SHP77 treated with DMSO at 0.1 percent for 48 hours (cell line): ENCODE measurements at places on chromosomes 2 and 18.
A peak's percentile ranks its signal among the peaks of the same experiment; 100 is the strongest.

- no peak for DNase-seq
These were observed 702.2 kb upstream of the NRXN1 start for GRCh38 chr2:51734115-51734514.

- DNase-seq, result no peak
These were observed 87.3 kb downstream of the ACTR3 start for GRCh38 chr2:113977060-113977659.

GRCh38 chr2:73979021-73979420 is 5.7 kb upstream of the TET3 start:
- no peak for DNase-seq

DNA sequence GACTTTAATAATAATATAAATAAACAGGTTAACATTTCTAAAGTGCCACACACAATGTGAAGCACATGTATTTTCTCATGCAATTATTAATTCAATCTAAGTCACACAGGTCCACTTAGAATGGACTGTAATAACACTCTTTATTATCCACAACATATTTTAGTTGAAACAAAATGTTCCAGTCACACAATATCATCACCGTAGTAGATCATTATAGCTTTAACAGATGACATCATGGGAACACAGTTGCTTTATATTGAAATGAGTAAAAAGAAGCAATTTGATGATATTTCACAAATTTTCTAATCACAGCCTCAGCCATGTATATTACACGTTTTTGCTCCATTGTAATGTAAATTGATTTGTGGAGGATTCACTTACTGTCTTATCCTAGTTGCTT is 266.3 kb downstream of the MEIS1 start:
- DNase-seq, result no peak

DNA sequence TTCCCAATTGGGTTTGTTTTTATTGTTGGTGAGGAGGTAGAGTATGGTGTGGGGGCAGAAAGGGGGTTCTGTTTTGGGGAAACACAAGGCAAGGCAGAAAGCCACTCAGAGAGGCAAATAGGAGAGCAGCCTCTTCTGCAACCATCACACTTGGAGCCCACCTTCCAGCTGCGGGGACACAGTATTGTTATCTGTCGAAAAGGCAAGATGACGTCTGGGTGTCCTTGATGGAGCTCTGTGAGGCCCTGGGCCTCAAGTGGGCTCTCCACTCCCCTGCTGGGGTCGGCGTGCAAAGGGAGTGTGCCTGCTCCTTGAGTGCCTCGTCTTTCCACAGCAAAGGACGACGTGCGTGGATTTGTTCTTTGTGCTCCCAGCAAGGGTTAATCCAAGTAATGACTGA is 227.6 kb downstream of the ANAPC1 start:
- DNase-seq, result no peak

DNA sequence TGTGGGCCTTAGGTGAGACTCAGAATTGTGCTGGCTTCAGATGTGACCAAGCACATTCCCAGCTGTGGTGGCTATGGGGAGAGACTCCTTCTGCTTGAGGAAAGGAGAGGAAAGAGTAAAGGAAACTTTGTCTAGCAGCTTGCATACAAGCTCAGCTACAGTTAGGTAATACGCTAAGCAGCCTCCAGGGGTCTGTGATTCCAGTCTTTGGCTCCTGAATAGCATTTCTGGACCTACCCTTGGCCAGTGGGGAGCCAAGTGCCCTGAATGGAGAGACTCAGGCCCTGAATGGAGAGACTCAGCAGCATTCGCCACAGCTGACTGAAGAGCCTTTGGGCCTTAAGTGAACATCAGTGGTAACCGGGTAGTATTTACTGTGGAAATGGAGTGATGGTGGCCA is 227.4 kb upstream of the CDH7 start:
- no peak for DNase-seq

DNA sequence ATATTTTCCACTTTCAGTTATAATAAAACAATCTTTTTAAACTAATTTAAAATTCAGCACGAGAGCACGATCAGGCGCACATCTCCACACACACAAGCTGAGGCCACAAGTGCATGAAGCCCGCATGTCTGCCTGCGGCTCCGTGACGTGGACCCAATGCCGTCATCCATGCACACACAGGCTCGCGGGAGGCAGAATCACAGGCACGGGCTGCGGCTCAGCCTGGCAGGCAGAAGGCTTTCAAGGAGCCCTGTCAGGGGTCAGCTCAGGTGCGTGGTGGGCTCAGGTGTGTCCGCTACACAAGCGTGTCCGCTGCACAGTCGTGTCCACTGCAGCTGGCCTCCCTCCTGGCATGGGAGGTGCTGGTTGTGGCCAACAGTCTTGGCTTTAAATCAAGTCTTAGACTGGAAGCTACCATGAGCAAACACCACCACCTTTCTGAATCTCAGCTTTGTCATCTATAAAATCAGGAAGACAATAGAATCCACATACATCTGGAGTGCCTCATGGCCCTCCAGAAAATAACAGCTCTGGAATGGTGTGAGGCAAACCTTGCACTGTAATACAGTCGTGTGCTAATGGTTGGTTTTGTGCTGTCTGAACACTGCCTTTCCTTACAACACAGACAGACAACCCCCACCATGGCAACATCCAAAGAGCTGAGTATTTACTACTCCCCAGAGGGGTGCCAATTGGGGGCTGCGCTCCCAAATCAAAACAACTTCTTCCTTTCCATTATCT is 210.1 kb downstream of the NDUFA10 start:
- no peak for DNase-seq

GRCh38 chr2:64906853-64907536 is 82.2 kb upstream of the SLC1A4 start:
- DNase-seq, result no peak

GRCh38 chr2:229438430-229439159 is 167.5 kb upstream of the PID1 start:
- DNase-seq, result peak; percentile 52

DNA sequence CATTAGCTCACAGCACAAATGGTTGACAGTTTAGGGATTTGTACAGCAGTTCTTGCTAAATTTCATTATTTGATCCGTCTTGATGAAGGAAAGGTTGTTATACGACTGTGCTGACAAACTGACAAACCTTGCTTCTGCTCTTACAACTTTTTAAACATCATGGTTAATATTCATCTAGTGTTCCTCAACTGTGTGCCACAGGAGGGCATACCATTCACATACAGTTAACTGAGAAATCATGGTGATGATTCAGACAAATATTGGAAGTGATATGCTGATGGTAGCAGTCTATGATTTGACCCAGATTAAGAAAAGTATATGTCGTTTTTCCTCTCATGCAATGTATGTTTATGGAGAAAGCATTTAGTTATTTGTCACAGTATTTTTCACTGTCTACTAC is 129.8 kb upstream of the FSIP2 start:
- DNase-seq, result no peak

- DNase-seq, result no peak
These were observed 96.8 kb downstream of the CAPN13 start for GRCh38 chr2:30710461-30710860.

DNA sequence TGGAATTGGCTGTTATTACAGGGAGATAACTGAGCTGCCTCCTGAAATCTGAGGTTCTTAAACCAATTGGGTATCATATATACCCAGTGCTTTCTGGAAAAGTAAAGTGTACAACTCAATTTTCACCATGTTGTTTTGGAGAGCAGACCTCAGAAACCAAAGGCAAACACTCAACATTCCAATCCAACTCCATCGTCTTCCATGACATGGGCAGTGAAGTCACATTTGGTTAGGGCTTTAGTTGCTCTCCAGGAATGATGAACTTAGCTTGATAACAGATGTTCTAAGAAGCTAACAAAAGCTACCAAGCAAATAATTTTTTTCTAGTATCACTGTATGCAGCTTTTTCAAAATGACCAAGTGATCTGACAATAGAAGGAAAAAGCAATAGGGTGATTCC is 107.0 kb upstream of the SLC35G4 start:
- DNase-seq, result no peak

GRCh38 chr2:20551260-20551944 is 99.5 kb downstream of the HS1BP3 start:
- DNase-seq, result no peak

DNA sequence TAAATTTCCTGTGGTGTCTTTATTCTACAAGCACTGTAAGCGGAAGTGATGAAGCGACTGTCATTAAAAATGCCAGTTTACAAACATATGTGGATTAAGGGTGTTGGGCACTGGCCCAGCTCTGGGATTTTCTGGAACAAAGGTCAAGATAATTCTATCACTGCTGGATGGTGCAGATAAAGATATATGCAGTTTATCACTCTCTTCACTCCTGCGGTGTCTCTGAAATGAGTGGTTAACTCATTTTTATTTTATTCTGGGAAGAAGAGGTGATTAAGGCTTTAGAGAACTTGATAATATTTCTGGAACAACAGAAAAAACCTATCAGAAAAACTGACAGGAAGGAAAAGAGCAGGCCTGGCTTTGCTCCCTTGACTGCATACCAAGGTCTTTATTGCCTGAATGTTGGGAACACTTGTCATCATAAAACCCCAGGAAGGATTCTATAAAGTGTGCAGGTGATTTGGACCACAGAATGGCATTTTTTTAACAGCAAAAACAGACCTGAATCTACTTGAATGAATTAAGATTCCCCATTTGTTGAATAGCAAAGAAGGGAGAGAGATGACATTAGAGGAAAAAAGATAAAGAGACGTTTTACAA is 32.4 kb downstream of the ABCB11 start:
- DNase-seq, result no peak

- DNase-seq, result no peak
These were observed 457.2 kb downstream of the CDH2 start for GRCh38 chr18:27719680-27720079.

DNA sequence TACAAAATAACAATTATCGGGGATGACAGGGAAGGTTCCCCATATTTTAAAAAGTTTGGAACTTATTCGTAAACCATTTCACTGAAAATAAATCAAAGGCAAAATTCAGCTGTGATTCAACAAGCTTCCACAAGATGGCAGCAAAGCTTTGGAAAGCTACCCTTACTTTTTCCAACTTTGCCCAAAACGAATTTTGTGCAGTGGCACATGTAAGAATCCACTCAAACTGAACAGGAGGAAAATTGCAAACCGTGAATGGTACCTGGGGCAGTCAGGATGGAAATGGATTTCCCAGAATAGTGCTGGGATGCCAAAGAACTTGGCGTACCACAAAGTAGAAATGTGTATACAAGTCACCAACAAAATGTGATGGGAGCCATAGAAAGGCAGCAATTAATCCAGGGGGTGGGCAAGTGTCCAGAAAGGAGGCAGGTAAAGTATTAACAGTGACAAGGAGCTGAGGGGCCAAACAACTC is 10.7 kb downstream of the RPL31 start:
- DNase-seq, result no peak
